ENCODE measurements at places on chromosomes 2 and 18.

GRCh38 chr2:10149635-10150034 is 27.1 kb downstream of the RRM2 start:
- H3K36me3 ChIP-seq, result peaks cover 2% of the 10 kb centered on the region
- no peak overlapping the region for H3K27ac ChIP-seq
- no peak for DNase-seq

- DNase-seq, result no peak
- no peaks in the 10 kb centered on the region for H3K36me3 ChIP-seq
- H3K4me1 ChIP-seq, result peaks cover 13% of the 10 kb centered on the region
- no peak overlapping the region for H3K27ac ChIP-seq
- H3K27me3 ChIP-seq, result no peaks in the 10 kb centered on the region
- H3K4me3 ChIP-seq, result no peak overlapping the region
These were observed 23.9 kb upstream of the HS6ST1 start for GRCh38 chr2:128342550-128342949.

DNA sequence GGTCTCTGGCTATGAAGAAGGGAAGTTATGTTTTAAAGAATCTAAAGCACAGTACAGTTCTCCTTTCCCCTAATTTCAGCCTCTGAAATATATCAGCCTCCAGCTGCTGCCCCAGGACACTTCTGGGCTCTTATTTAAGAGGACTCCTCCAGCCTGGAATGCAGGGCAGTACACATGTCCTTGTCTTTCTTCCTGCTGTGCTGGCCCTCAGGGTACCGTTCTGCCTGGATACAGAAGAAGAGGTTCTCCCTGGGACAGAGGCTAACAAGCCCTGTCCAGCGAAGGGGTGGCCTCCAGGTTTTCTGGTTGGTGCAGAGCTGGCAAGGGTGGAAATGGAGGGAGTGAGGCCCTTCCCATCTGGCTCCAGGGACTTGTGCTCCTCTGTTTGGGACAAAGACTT is 22.1 kb downstream of the MLPH start:
- peaks cover 32% of the 10 kb centered on the region for H3K4me1 ChIP-seq
- no peaks in the 10 kb centered on the region for H3K27me3 ChIP-seq
- no peak for DNase-seq
- H3K36me3 ChIP-seq, result peaks cover 17% of the 10 kb centered on the region
- H3K27ac ChIP-seq, result no peak overlapping the region

- peaks cover 3% of the 10 kb centered on the region for H3K4me1 ChIP-seq
- no peak overlapping the region for H3K27ac ChIP-seq
- peak; percentile 78 for DNase-seq
- no peak overlapping the region for H3K4me3 ChIP-seq
- H3K36me3 ChIP-seq, result peaks cover 33% of the 10 kb centered on the region
These were observed 34.1 kb downstream of the SLC66A2 start for GRCh38 chr18:79917169-79917852.

- H3K36me3 ChIP-seq, result peaks cover 10% of the 10 kb centered on the region
- H3K4me1 ChIP-seq, result no peaks in the 10 kb centered on the region
- no peak overlapping the region for H3K27ac ChIP-seq
- H3K4me3 ChIP-seq, result no peak overlapping the region
These were observed 23.3 kb upstream of the MCM6 start for GRCh38 chr2:135899567-135899966.

DNA sequence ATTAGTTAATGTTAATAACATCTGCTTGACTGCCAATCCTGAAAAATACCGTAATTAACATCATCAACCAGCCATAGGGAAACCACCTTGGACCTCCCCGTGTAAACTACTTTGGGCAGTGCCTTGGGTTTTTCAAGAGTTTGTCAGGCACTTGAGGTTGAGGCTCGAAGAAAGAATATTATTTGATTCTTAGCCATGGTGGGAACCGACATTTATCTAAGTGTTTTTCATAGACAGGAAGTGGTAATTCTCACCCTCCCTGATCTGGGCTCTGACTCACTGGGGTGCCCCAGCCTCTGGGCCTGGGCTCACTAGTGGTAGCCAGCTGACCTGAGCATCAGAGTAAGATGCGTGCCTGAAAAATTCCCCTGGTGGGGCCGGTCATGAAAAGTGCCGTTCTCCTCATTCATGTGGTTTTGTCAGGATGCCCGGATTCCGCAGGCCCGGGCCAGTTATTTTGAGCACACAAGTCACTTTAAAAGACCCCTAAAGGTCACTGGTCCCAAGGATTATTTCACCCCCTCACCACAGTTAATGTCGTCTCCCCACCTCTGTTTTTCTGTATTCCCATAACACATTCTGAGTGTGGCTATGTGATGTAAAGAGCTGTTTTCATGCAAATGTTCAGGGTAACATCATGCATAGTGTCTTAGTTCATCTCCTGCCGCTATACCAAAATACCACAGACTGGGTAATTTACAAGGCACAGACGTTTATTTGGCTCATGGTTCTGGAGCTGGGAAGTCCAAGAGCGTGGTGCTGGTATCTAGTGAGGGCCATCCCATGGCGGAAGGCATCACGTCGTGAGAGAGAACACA is 21.6 kb upstream of the SPATA3 start:
- no peak overlapping the region for H3K4me3 ChIP-seq
- peaks cover 10% of the 10 kb centered on the region for H3K27me3 ChIP-seq
- peak overlapping the region; percentile 60 for H3K27ac ChIP-seq
- peaks cover 11% of the 10 kb centered on the region for H3K4me1 ChIP-seq

- peaks cover 31% of the 10 kb centered on the region for H3K4me1 ChIP-seq
- peaks cover 23% of the 10 kb centered on the region for H3K36me3 ChIP-seq
- no peak overlapping the region for H3K4me3 ChIP-seq
- H3K27ac ChIP-seq, result no peak overlapping the region
- no peak for DNase-seq
These were observed 69.2 kb downstream of the KCTD1 start for GRCh38 chr18:26479065-26479680.
